ENCODE measurements at places on chromosomes 7 and 10.

GRCh38 chr7:22250390-22250789 lies 106.6 kb downstream of the RAPGEF5 start:
- no peaks in the 10 kb centered on the region for H3K36me3 ChIP-seq
- H3K4me3 ChIP-seq: no peak overlapping the region
- no peak overlapping the region for H3K27ac ChIP-seq
- no peaks in the 10 kb centered on the region for H3K4me1 ChIP-seq

- no peaks in the 10 kb centered on the region for H3K36me3 ChIP-seq
- H3K27ac ChIP-seq: no peak overlapping the region
- DNase-seq: no peak
- no peaks in the 10 kb centered on the region for H3K4me1 ChIP-seq
- no peaks in the 10 kb centered on the region for H3K27me3 ChIP-seq
Observed at GRCh38 chr10:31381766-31382316, 62.8 kb downstream of the ZEB1 start.

GRCh38 chr10:24177636-24178035 lies 31.3 kb upstream of the KIAA1217 start:
- H3K36me3 ChIP-seq: no peaks in the 10 kb centered on the region
- no peak for DNase-seq
- no peaks in the 10 kb centered on the region for H3K4me1 ChIP-seq

- no peaks in the 10 kb centered on the region for H3K27me3 ChIP-seq
- no peak overlapping the region for H3K4me3 ChIP-seq
- no peak overlapping the region for H3K27ac ChIP-seq
- DNase-seq: no peak
- no peaks in the 10 kb centered on the region for H3K36me3 ChIP-seq
- H3K4me1 ChIP-seq: peaks cover 3% of the 10 kb centered on the region
Observed at GRCh38 chr7:17184805-17185689, 113.4 kb upstream of the AHR start.

GRCh38 chr7:43905956-43906330 lies 453 bp downstream of the URGCP start:
- DNase-seq: no peak
- peak overlapping the region; percentile 81 for H3K4me3 ChIP-seq
- H3K27me3 ChIP-seq: no peaks in the 10 kb centered on the region
- H3K36me3 ChIP-seq: no peaks in the 10 kb centered on the region

GRCh38 chr7:129889133-129889844 lies 63.5 kb downstream of the UBE2H start:
- H3K27ac ChIP-seq: peak overlapping the region; percentile 20
- no peak overlapping the region for H3K4me3 ChIP-seq
- H3K4me1 ChIP-seq: peaks cover 5% of the 10 kb centered on the region
- no peaks in the 10 kb centered on the region for H3K36me3 ChIP-seq
- DNase-seq: no peak
- H3K27me3 ChIP-seq: no peaks in the 10 kb centered on the region

- H3K27me3 ChIP-seq: no peaks in the 10 kb centered on the region
- H3K27ac ChIP-seq: no peak overlapping the region
- no peak overlapping the region for H3K4me3 ChIP-seq
- no peak for DNase-seq
- H3K36me3 ChIP-seq: peaks cover 6% of the 10 kb centered on the region
Observed at GRCh38 chr10:48412081-48412480, 105.6 kb downstream of the MAPK8 start.

DNA sequence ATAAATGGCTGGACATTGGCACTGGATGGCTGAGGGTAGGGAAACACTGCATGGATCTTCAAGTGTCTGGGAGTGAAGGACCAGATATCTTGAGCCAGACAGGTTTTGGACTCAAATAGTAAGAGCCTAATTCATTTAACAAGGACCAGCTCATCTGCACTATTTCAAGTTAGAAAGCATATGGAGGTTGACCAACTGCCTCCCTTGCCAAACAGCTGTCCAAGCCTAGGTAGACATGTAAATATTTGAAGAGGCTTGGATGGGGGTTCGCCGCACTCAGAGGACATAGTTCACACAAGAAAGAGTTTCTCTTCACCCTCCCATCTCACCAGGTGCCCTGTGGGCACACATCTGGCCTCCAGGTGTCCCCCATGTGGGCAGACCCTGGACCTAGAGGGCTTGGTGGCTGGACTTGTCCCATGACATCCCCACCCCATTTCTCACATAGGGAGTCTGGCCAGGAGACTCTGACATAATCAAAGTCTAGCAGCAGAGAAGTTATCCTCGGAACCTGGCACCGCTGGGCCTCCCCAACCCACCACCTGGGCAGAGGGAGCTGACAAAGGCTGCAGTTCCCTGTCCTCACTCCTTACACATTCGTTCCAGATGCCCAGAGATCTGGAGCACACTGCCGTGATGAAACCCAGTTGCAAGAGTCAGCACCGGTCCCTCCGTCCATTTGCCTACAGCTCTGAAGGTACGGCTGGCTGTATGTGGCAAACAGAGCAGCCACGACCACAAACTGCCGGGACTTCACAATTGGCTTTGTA lies 116.9 kb upstream of the GDF10 start:
- DNase-seq: no peak
- H3K4me1 ChIP-seq: peaks cover 3% of the 10 kb centered on the region
- peak overlapping the region; percentile 47 for H3K27ac ChIP-seq
- no peaks in the 10 kb centered on the region for H3K36me3 ChIP-seq
- no peaks in the 10 kb centered on the region for H3K27me3 ChIP-seq
- H3K4me3 ChIP-seq: no peak overlapping the region

- H3K27me3 ChIP-seq: no peaks in the 10 kb centered on the region
- H3K4me1 ChIP-seq: peaks cover 3% of the 10 kb centered on the region
- no peaks in the 10 kb centered on the region for H3K36me3 ChIP-seq
- H3K4me3 ChIP-seq: no peak overlapping the region
- H3K27ac ChIP-seq: no peak overlapping the region
- DNase-seq: no peak
Observed at GRCh38 chr10:91521439-91521838, 111.3 kb downstream of the HECTD2 start.

DNA sequence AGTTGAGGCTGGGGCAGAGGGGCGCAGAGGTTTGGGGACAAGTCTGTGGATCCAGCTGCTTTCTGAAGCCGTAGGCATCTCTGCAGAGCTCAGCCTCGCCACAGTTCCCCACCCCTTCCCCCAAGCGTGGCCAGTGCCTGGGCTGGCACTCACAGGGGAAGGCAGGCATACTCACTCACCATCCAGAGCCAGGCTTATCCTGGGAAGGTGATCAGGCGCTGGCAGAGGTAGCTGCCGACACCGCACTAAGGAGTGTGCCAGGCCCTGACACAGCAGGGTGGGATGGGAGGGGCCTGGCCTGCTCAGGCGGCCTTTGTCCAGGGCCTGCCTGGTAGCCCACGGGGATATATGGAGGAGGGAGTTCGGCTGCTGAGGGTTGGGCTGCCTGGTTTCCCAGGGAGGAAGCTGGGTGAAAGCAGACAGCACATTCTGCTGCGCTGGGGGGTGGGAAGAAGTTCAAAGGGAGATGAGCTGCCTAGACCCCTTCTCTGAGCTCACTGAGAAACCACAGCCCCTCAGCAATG lies 15.9 kb downstream of the VSIR start:
- peaks cover 66% of the 10 kb centered on the region for H3K36me3 ChIP-seq
- DNase-seq: no peak
- H3K4me1 ChIP-seq: no peaks in the 10 kb centered on the region
- no peaks in the 10 kb centered on the region for H3K27me3 ChIP-seq
- no peak overlapping the region for H3K27ac ChIP-seq
- H3K4me3 ChIP-seq: no peak overlapping the region

GRCh38 chr10:132300582-132300981 lies 7.2 kb downstream of the STK32C start:
- no peaks in the 10 kb centered on the region for H3K4me1 ChIP-seq
- peak; percentile 39 for DNase-seq
- H3K27ac ChIP-seq: no peak overlapping the region
- no peak overlapping the region for H3K4me3 ChIP-seq
- no peaks in the 10 kb centered on the region for H3K36me3 ChIP-seq
- no peaks in the 10 kb centered on the region for H3K27me3 ChIP-seq

GRCh38 chr10:78853864-78854263 lies 214.9 kb upstream of the ZMIZ1 start:
- H3K27me3 ChIP-seq: no peaks in the 10 kb centered on the region
- DNase-seq: peak; percentile 2
- no peaks in the 10 kb centered on the region for H3K4me1 ChIP-seq

DNA sequence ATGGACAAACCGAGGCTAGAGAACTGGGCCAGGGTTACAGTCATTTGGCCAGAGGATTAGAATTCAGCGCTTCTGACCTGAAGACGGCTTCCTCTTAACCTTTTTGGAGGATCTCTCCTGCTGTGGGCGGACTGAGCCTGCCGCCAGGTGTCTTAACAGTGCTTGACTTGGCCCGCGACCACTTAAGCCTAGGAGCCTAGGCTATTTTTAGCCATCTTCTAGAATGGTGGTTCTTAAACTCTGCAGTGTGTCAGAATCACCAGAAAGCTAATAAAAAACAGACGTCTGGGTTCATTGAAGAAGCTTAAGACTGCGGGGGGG lies 722 bp downstream of the MDH2 start:
- peak overlapping the region; percentile 93 for H3K4me3 ChIP-seq
- DNase-seq: no peak
- H3K4me1 ChIP-seq: no peaks in the 10 kb centered on the region

GRCh38 chr10:87053111-87053510 lies 33.0 kb downstream of the FAM25A start:
- DNase-seq: no peak
- no peak overlapping the region for H3K27ac ChIP-seq
- peaks cover 85% of the 10 kb centered on the region for H3K36me3 ChIP-seq
- no peaks in the 10 kb centered on the region for H3K27me3 ChIP-seq

DNA sequence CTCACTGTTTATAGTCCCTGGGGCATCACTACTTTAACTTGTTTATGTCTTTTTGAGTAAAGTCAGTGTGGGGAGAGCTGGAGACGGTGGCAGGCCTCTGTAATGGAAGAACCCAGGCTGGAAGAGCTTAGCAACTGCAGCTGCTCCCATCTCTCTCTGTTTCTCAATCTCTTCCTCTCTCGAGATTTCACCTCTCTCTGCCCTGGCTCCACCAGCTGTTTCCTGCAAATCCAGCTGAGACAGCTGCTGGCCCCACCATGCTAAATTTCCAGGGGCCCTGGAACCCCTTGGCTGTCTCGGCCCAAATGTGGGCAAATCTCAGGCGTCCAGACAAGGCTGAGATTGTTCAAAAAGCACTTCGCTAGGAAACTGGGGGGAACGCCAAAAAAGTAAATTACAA lies 25.8 kb upstream of the SLF2 start:
- H3K36me3 ChIP-seq: no peaks in the 10 kb centered on the region
- no peak overlapping the region for H3K4me3 ChIP-seq
- H3K27me3 ChIP-seq: no peaks in the 10 kb centered on the region
- no peak for DNase-seq
- peaks cover 3% of the 10 kb centered on the region for H3K4me1 ChIP-seq
